ENCODE measurements at places on chromosomes 12 and 14. TPM values are rescaled to one million over a fixed set of nuclear protein-coding genes. Genes with fewer than 3 reads are reported as not detected.

Gene TRIM9
- total RNA-seq = 0.18 TPM

Gene SPX
- total RNA-seq = 0.18 TPM

Gene POTEG
- total RNA-seq = not detected

Gene SOX5
- 6.1 TPM for total RNA-seq

Gene TMCC3
- 0.71 TPM for total RNA-seq
